CD4-positive, alpha-beta T cell treated with Interleukin-10 for 1 hour (primary cell): ENCODE measurements at places on chromosomes 6 and 20.

DNA sequence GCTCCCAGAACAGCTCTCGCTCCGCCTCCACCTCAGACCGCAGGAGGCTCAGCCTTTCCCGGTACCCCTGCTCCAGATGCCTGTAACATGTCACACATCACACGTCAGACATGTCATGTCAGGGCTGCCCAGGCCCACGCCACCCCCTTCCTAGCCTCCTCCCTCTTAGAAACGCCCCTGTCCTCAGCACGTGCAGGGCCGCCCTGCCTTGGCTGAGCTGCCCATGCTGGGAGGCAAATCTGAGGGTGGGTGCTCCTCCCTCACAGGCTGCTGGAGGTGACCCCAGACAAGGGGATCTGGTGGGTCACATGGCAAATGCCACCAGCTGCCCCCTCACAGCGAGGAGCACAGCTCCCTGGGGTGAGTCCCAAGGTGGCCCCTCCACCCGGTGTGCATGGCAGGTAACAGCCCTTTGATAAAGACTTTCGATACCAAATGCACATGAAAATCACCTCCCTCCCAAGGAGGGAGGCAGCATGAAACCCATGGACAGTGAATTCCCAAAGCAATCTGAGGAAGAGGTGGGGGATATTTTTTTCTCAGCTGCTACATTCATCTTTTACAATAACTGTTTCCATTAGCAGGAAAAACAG lies 84.1 kb downstream of the GINS1 start:
- no peak for DNase-seq

GRCh38 chr20:4326195-4327065 lies 311.1 kb upstream of the RNF24 start:
- no peak for DNase-seq

DNA sequence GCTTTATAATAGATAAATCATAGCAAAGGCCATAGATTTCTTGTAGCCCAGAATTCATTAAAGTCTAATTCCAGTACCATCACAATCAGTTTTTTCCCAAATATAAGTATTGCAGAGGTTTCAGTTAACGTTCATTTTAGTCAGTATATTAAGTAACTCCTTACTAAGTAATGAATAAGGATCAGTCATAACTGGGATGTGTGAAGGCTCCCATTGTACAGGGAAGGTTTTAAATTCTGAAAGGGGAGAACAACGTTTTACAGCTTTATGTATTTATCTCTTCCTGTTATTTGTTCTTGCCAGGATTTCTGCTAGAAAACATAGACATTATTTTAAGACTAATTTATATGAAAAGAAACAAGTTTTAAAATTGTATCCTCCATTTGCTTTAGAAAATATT lies 215.5 kb upstream of the LAMP5 start:
- no peak for DNase-seq

- DNase-seq, result no peak
These were observed 64.4 kb downstream of the SLC23A2 start for GRCh38 chr20:4936851-4937406.

- DNase-seq, result no peak
These were observed 24.6 kb downstream of the DLL1 start for GRCh38 chr6:170266061-170266825.

DNA sequence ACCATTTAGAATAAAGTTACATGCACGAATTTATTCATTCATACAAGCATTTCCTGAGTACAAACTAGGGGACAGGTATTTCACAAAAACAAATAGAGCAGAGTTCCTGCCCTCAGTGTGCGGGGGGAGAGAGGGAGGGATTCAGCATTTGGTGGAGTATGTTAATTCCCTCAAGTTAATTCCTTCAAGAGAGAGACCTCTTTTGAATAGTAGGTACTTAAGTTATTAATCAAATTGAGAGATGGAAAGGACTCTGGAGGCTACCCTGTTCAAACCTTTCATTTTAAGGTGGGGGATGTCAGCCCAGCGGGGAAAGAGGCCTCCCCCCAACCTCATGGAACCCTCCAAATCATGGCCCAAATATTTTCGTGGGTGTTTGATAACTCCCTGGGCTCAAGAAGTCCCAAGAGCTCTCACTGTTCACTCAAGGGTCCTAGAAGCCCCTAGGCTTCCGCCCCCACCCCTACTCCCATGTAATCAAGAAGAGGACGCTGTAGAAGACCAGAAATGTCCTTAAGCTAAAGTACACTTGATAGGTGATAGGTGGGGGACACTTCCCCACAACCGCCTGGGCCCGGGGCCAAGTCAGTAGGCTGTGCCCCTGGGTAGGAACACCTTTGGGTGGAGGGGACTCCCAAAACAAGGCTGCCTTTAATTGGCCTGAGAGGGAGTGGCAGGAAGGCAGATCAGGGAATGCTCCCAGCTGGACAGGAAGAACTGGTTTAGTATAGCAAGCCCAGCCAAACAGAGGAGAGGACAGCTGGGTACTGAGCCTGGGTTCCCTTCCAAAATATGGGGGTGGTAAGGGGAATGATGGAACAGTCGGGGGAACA lies 2.9 kb downstream of the SDC4 start:
- DNase-seq, result no peak

- no peak for DNase-seq
These were observed 162.8 kb downstream of the PTPRK start for GRCh38 chr6:128357392-128358130.

DNA sequence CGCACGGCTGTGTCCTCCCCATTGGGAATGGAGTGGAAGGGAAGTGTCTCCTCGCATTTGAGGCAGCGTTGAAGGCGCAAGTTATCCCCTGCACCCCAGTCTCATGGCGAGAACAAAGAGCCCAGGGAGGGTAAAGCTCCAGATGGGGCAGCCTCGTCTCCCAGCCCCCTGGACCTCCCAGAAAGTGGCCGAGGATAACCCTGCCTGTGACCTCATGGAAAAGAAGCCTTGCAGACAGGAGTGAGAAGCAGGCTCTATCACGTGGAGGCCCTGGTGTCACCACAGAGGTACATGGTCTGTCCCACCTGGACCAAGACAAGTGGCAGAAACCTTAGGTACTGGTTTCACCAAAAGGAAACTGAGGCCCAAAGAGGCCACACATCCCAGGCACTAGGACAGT lies 134.8 kb upstream of the RPS6KA2 start:
- no peak for DNase-seq

DNA sequence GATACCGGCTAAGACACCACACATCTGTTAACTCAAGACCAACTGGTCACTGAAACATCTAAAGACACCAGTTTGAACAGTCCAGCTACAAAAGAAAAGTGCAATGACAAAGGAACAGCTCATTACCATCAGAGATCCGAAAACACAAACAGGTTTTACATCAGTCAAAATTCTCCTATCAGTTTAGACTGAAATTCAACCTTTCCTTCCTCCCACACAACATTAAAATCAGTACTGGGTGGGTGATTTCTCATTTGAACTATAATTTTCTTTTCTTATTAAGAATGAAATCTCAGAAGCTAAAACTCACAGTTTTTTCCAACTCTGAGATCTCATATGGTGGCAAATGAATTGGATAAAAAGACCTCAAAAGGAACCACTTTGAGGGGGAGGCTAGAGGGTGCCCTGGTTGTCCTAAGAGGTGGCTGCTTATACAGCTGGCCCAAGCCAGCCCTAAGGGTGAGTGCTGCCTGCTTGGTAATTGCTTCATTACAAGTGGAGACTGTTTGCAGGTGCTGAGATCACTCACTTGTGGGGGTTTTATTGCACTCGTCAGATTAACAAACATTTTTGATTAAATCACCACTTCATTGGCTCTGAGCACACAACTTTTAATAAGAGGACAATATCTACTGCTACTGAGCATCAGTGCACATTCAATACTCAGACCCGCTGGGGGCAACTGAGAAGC lies 4.3 kb downstream of the CCDC167 start:
- no peak for DNase-seq

DNA sequence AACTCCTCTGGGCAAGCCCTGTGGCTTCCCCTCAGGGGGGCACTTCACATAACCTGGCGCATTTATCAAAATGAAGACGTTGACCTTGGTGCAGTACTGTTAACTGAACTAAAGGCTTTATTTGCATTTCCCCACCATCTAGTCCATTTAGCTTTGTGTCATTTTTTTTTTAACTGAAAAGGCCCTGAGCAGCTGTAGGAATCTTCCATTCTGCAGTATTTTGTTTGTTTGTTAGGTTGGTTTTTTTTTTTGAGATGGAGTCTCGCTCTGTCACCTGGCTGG lies 10.7 kb downstream of the TMEM181 start:
- DNase-seq, result no peak

DNA sequence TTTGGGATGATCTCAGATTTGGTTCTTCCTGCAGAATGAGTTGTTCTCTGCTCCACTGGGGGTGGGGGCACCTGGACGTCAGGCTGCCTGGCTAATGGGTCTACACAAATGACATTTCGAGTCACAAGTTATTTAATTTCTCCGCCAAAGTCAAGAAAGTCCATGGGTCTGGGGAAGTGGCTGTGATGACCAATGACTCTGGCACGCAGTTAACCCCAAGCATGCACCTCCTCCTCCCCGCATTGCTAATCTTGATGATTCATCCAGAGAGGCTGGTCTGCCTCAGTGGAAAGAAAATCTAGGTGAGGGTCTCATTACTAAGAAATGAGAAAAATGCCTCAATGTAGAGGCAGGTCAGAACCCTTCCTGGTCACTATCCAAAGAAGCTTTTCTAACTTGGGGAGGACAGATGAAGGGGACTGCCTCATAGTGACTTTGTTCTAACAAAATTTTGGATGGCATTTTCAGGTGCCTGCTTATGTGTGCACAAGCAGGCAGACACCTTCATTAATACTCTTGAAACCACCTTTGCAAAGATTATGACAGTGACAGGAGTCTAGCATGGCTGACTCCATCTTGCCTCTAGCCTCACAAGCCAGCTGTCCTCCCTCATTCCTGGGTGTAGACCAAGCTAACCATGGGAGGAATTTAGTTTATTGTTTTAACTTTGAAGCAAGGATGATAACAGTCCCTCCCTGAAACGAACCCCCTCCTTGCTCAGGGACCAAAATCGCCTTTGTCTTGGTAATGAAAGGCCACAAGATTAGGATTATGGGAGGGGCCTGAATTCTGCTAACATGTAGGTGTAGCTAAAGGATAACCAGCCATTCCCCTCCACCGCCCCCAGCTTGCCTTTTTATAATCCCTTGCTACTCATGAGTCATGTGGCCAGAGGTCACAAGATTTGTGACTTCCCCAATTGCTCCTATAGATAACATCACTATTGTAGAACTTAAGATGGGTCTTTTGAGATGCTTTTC lies 98.6 kb upstream of the MRPS10 start:
- DNase-seq, result no peak

DNA sequence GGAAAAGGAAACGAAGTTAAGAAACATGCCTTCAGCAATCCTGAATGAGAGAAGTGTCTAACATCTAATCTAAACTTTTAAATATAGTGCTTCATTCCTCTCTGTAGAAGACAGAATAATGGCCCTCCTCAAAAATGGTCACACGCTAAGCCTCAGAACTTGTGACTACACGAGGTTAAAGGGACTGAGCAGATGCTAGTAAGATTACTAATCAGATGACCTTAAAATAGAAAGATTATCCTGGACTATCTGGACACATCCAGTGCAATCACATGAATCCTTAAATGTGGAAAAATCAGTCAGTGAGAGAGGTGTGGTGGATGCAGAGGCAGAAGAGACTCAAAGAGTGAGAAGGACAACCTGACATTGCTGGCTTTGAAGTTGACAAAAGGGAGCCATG lies 126.1 kb downstream of the TBX18 start:
- no peak for DNase-seq

DNA sequence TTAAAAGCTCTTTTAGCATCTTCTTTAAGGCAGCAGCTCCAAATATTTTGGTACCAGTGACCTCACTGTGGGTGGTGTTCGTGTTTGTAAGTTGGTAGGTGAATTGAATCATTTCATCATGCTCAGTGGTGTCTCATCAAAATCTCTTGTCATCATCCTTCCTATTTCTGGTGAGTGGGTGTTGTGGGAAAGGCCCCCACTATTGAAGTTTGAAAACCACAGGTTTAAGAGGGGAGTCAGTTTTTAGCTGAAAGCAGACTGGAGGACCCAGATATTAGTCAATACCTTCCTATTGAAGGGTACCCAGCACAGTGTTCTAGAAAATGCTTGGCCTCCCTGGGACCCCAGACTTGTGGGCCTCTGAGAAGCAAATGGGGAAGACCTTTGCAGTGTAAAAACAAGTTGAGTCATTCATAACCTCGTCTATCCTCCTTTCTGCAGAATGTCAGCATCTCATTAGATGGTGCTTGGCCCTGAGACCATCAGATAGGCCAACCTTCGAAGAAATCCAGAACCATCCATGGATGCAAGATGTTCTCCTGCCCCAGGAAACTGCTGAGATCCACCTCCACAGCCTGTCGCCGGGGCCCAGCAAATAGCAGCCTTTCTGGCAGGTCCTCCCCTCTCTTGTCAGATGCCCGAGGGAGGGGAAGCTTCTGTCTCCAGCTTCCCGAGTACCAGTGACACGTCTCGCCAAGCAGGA lies 3.7 kb downstream of the PIM1 start:
- peak; percentile 56 for DNase-seq

DNA sequence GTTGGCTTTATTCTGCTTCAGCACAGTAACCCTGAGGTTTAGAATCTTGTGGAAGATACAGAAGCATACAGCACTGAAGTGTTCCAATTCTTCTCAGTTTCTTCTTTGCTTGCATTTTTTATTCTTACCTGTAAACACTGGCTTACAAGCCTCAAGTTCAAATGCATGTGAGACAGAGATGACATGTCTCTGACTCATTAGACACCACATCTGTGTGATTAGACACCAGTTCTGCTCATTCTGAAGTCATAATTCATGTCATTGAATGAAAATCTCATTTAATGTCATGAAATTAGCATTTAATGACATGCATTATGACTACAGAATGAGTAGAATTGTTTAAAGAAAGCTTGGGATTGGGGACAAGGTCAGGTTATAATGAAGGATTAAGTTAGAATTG lies 5.8 kb downstream of the GZF1 start:
- no peak for DNase-seq

DNA sequence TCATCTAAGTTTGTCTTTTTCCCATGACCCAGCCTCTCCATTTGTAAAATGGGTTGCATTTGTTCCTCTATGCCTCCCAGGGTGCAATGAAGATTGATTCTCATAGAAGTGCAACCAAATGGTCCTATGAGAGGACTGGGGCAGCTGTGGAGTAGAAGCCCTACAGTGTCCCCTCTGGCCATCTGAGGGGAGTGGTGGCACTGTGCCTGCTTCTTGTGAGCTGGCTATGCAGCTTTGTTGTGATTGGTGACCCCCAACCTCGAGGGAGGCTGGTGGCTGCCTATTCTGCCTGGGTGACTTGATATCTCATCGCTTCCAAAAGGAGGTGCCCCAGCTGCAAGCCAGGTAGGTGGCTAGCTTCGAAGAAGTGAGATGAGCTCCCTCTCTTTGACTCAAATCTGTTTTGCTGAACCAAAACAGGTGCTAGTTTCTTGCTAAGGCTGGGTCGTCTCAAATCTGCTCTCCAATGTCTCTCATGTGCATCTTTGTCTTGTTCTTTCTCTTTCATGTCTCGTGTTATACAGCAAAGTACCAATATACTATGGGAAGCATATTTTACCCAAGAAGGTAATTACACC lies 33.9 kb downstream of the TXLNB start:
- DNase-seq, result no peak

DNA sequence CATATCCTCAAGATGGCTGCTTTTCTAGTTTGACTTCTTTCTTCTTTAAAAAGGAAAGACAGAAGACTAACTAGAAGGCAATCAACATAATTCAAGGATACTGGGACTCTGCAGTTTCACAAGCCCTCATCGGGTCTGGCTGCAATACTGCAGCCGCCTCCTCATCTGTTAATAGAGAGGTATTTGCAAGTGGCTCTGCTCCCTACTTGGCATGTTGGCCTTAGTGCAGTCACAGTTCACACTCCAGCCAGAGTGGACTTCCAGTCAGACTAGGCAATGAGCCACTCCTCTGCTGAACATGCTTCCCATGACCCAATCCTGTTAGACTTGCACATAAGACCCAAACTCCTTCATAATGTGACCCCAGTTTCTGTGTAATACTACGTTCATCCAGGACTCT lies 141.9 kb upstream of the ENPP5 start:
- DNase-seq, result no peak
